ENCODE measurements at places on chromosomes 16 and 17.

- no peak for DNase-seq
These were observed 5.1 kb downstream of the TBX21 start for GRCh38 chr17:47738178-47738577.

GRCh38 chr17:74833501-74834377 lies 25.9 kb downstream of the GRIN2C start:
- DNase-seq, result no peak

DNA sequence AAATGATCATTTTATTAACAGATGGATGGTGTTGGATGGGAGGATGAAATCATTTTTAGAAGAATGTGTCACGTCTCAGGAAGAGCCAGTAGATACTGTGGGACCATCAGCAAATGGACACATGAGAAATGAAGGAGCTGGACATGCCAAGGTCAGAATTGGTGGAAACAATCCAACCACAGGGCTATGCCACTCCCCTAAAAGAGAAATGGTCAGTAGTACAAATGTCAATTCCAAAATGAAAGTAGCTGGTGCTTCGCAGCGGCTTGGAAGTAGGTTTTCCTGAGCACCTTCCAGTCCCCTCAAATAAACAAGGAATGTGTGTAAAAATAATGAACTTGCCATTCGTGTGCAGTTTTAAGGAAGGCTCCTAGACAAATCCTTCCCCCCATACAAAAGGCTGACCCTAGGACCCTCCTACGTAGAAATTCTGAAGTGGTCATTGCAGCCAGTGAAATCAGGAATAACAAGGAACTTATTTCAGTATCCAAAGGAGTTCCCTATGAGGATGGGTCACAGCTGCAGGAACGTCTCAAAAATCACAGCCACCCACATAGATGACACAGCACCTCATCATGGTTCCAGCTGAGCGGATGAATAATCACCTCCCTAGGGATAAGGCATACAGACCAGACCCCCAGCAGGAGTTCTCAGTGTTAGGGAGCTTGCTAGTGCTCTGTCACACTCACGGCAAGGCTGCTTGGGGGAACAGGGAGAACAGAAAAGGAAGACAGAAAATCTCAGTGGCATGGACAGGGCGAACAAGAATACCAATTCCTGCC lies 239.2 kb downstream of the HS3ST3A1 start:
- DNase-seq, result peak; percentile 75

DNA sequence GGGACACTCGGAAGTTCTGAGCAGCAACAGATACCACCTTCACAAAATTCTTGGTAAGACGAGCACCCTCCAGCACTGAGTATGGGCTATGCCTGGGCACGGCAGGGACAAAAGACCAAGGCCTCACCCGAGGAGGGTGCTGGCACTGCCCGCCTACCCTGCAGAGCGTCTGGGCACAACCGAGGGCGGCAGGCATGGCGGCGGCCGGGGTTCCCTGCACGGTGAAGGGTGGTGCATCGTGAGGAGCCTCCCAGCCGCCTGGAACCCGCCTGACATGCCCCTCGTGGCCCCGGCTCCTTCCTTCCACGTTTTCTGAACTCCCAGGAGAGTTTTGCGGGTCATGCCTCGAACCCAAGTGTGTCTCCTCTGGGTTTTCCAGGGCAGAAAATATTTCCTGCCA lies 18.9 kb downstream of the GALNS start:
- no peak for DNase-seq

GRCh38 chr17:33220036-33220435 lies 73.1 kb downstream of the ASIC2 start:
- DNase-seq, result no peak

- peak; percentile 98 for DNase-seq
These were observed at the start of gene RPL23 for GRCh38 chr17:38853292-38854219. TSS of gene RPL23 (minus strand) at chr17:38853721. CDS start at chr17:38853710, 11 bp downstream.

- peak; percentile 10 for DNase-seq
These were observed 39.2 kb downstream of the GNA13 start for GRCh38 chr17:65017207-65017774.

GRCh38 chr16:49581630-49582298 lies 208.2 kb downstream of the C16orf78 start:
- no peak for DNase-seq

DNA sequence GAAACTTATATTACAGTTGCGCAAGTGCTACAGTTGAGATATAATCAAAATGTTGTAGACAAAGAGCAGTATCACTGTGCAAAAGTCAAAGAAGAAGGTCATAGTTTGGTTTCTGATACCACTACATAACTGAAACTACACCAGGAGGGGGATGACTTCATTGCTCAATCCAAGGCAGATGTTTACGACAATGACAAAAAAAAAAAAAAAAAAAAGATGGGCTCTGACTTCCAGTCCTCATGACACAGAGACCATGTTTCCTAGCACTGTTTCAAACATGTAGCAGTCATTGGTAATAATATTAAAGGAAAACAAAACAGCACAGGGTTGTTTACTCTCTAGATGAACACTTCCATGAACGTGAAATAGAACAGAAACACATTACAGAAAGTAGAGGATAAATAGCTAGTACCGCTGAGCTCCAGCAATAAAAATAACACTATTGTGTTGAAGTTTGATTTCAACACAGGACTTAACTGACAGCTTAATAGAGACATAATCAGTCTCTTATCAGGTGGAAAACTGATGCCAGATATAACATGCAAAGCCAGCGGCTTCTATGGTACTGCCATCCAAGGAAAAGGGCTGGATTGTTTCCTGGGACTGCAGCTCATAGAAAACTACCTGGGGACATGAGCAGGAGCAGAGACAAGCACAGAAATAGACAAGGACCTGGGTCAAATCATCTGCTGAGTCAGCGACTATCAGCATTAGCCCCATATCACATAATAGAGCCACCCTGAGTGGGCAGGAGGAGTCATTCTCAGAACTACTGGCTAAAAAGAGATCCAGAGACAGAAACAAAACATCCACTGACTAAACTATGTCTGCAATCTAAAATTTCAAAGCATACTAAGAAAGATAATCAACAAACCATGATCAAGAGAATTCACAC lies 463.6 kb upstream of the SOX9 start:
- no peak for DNase-seq

DNA sequence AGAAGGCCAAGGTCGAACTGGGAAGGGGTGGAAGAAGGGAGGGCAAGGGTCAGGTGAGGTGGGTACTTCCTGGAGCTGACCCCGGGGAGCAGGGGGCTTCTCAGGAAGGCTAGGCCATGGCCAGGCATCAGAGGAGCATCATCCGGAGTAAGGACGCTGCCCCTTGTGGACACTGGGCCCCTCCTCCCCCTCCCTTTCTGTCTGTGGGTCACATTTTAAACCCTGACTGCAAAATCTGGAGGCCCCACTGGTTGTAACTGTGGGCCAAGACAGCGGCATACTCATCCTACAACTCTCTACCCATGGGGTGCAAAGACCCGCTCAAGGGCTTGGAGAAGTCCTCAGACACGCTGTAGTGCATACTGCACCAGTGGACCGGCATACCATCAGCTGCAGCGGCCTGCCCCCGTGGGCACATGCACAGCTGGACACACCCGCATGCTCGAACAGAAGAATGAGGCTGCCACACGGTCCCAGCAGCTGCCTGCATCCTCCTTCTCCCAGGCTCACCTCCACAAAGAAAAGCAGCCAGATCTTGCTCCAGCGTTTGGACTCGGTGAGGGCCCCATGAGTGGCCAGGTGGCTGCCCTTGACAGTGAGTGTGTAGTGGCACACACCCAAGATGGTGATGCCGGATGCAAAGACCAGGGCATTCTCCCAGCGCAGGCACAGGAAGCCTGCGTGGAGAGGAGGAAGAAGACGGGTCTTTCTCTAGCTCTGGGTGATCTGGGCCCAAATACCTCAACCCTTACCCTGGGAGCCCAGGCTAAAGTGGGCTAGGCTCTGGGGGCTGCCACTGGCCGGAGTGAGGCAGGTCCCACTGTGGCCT lies 1.2 kb downstream of the FADS6 start:
- no peak for DNase-seq

DNA sequence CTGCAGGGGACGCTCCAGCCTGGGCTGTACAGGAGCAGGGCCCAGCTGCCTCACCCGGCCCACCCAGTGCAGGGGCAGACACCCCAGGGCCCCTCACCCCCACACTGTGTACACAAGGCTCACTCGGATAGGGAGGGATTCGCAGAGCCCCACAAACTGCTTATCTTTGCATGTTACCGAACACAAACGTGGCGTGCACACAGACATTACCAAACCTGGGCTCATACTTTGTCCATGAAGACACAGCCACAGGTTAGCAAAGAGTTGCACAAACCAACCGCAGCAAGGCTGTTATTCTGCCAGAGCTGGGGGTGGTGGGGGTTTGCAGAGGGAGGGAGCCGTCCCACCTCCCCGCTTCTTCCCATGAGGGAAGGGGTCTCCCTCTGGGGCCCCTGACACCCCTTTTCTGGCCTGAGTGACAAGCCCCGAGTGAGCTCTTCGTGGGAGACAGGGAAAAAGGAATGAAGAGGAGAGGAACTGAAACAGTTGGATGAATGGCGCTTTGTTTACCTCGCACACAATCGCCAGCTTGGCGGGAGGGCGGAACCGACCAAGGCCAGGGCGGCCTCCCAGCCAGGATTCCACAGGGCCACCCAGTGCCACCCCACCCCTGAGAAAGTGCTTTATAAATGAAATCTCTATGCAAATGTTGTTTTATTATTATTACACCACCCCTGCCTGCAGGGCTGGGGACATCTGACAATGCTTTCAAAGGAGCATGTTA lies 434 bp upstream of the CPSF4L start:
- DNase-seq, result peak; percentile 10

GRCh38 chr16:30379158-30379783 lies 3.1 kb downstream of the SEPTIN1 start:
- DNase-seq, result no peak

DNA sequence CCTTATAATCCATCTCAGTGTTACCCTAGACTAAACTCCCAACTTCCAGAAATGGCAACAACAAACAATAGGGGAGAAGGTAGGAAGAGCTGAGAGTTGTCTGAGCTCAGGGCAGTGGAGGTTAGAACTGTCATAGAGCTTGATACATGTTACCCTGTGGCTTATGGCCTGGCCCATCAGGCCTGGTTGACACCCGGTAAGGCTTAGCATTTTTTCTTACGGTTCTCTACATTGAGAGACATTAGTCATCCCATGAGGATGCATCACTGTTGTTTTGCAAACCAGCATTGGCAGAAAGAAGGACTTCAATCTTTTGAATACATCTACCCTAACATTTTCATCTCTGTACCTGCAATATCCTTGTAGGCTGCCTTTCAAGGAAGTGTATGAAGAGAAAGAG lies 226.6 kb downstream of the PHKB start:
- no peak for DNase-seq

Data from fibroblast of upper back skin (primary cell).